Left lung (tissue), 14 donors: ENCODE measurements at places on chromosomes 3 and 15. TPM values are rescaled to one million over a fixed set of nuclear protein-coding genes. Genes with fewer than 3 reads are reported as not detected.

NR2E3 gene
- 0.61 TPM for total RNA-seq

DNA sequence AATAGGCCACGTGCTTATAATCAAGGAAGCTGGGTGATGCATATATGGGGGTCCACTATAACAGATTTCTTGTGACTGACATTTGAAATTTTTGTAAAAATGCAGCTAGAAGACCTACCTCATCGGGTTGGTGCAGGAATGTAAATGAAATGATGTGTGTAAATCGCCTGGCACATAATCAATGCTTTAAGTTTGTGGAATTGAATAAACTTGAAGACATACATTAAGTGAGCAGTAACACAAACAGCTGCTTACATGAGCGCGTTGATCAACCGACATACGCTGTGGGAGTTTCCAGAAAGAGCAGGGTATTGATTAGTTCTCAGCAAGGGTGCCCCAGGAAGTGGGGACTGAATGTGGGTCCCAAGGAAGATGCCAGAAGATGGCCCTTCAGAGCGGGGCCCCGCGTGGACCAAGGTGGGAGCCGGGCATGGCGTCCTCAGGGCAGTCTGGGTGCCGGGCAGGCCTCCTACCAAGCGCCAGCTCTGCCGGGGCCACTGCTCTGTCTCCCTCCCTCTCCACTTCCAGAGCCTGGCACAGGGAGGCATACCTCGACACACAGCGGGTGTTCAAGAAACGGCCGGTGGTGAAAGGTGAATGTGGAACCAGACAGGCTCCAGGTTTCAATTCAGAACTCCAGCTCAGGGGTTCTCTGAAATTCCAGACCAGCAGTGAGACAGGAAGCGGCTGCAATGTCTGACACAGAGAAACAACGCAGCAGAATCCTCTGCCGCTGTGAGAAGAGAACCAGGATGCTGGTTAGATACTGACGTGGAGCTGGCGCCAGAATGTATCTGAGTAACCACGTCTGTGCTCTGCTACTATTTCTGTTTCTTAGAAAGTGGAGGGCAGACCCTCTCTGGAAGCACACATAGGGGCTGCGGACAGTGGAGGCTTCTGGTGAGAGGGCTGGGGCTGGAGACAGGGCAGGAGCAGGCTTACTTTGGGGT lies 12.6 kb downstream of the BFSP2 start:
- no peaks in the 10 kb centered on the region for H3K27me3 ChIP-seq
- no peak overlapping the region for H3K4me3 ChIP-seq
- H3K4me1 ChIP-seq, result no peaks in the 10 kb centered on the region
- no peaks in the 10 kb centered on the region for H3K36me3 ChIP-seq
- peak; percentile 80 for DNase-seq

PCBP4 gene
- total RNA-seq, result 43.1 TPM

GRCh38 chr15:97501291-97501690 lies 459.2 kb upstream of the ARRDC4 start:
- H3K4me3 ChIP-seq, result no peak overlapping the region
- no peak for DNase-seq
- no peak overlapping the region for H3K27ac ChIP-seq
- H3K27me3 ChIP-seq, result no peaks in the 10 kb centered on the region
- H3K36me3 ChIP-seq, result no peaks in the 10 kb centered on the region
- H3K4me1 ChIP-seq, result no peaks in the 10 kb centered on the region

- H3K27me3 ChIP-seq, result no peaks in the 10 kb centered on the region
- no peak for DNase-seq
- H3K36me3 ChIP-seq, result no peaks in the 10 kb centered on the region
- H3K4me3 ChIP-seq, result no peak overlapping the region
- H3K4me1 ChIP-seq, result peaks cover 6% of the 10 kb centered on the region
These were observed 6.3 kb upstream of the GTPBP8 start for GRCh38 chr3:112984485-112984884.

GABRR3 gene
- not detected for total RNA-seq

DNA sequence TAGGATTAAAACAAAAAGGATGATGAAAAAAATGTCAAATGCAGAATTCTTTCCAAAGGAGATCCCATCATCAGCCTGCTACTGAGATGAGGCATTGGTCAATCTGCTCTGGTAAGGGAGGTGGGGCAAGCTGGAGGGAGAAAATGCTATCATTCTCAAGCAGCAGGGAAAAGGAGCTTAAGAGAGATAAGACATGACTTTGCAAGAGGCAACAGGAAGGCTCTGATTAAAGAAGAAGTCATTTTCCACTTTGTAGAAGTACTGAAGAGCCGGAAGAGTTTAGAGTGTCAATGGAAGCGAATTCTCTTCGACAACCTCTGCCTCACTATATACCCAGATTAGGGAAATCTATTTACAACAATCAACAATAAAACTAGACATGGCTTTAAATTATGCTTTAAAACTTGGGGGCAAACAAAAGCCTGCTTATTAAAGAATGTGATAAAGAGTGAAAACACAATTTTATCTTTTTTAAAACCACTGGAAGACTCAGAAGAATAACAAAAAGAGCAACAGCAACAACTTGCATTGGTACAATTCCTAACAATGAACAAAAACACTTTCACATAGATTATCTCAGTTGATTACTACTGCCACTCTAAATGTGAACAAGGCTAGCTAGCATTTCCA lies 81.8 kb upstream of the NANOGP8 start:
- H3K4me3 ChIP-seq, result no peak overlapping the region
- H3K27me3 ChIP-seq, result no peaks in the 10 kb centered on the region
- no peaks in the 10 kb centered on the region for H3K36me3 ChIP-seq

RAB6B gene
- 3.7 TPM for total RNA-seq

- no peak overlapping the region for H3K4me3 ChIP-seq
- no peak overlapping the region for H3K27ac ChIP-seq
- no peaks in the 10 kb centered on the region for H3K27me3 ChIP-seq
- no peak for DNase-seq
- H3K4me1 ChIP-seq, result no peaks in the 10 kb centered on the region
These were observed 12.3 kb upstream of the CRBN start for GRCh38 chr3:3191675-3192285.

AMOTL2 gene
- total RNA-seq, result 69.2 TPM

DNA sequence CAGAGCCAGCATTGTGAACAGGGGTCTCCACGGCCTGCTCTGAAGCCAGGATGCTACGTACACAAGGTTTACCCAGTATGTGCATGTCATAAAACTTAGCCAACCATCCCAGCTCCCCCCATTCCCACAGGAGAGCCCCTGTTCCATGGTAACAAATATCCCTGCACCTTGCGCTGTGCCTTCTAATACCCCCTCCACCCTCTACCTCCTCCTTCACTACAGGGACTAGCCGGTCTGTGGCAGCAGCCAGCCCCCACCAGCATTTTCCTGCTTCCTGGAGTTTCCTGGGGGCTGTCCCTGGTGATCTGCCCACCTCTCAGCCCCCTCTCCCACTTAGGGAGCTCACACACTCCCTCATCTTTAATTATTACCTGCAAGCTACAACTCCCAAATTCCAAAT lies 20.4 kb downstream of the ACSBG1 start:
- no peak overlapping the region for H3K4me3 ChIP-seq
- no peaks in the 10 kb centered on the region for H3K4me1 ChIP-seq
- no peaks in the 10 kb centered on the region for H3K27me3 ChIP-seq
- H3K36me3 ChIP-seq, result no peaks in the 10 kb centered on the region
- no peak overlapping the region for H3K27ac ChIP-seq
- no peak for DNase-seq
